Activated T-cell treated with anti-CD3 and anti-CD28 coated beads for 4 hours (primary cell): ENCODE measurements at places on chromosomes 7 and 10.

DNA sequence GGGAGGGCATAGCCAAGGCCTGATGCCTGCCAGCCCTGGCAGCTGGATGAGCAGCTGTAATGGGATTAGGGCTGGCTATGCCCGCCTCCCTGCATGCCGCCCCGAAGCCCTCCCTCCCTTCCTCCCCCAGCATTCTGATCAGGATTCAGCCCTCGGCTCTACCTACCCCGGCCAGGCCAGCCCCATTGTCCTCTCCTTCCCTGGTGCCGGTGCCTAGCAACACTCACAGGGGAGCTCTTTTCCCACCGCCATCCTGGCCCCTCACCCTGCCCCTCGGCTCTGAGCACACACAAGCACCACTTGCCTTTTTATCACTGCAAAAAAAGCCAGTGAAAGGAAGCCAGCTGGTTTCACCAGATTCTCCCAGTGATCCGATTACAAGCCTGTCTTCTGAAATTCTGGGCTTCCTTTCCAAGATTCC, 9.0 kb upstream of the ADCYAP1R1 start:
- no peak for DNase-seq

DNA sequence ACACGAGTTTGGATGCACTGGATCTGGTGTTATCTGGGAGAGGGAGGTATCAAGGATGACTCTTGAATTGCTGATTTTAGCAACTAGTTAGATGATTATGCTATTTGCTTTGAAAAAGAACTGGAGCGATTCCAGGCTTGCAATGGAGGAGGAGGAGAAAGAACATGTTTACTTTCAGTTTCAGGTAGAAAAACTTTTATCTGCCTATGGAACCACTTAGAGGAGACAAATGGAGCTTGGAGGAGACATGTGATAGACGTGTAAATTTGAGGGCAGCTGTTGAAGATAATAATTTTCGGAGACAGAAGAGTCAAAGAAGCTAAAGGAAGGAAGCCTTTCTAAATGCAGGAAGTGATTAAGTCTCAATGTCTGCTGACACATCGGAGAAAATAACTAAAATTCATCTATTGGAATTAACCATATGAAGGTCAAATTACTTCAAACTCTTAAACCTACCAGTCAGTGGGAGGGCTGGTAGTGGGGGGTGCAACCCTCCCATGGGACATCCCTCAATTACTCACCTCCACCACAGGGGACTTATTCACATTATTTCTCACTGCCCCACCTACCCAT, 56.4 kb upstream of the GNAI1 start:
- no peak for DNase-seq

DNA sequence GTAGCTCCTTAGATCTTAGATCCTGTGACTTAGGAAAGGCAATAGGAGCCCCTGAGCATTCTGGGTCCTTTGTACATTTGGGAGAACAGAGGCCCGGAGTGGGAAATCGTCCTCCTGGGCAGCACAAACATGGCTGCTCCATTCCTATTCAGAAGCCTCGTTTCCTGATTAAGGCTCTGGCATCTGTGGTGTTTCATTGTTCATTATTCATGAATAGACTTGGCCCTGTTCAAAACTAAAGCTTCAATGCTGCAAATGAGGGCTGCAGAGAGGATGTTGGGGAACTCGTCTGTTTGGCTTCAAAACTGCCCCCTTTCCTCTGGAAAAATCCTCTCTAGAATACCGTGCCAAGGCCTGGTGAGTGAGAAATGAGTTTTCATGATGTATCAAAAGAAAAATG, 3.4 kb upstream of the HTRA1 start:
- no peak for DNase-seq

DNA sequence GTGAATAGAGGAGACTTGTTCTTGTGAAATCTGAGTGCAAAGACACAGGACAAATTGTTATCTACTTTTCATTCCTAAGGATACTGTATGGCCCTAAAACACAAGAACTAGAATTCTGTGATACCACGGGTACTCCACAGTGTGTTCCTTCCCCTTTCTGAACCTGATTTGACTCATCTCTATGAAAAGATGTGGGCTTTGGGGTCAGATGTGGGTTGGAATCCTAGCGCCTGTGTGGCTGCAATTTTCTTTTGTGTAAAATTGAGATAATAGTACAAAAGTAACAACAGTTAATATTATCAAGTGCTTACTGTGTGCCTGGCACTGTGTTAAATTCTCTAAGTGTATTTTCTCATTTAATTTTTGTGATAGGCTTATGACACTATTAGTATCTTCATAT, 8.1 kb downstream of the SRGN start:
- no peak for DNase-seq
